Right ventricle myocardium inferior (tissue), 1 donor: ENCODE measurements at places on chromosomes 3 and 15. TPM values are rescaled to one million over a fixed set of nuclear protein-coding genes. Genes with fewer than 3 reads are reported as not detected.
A peak's percentile ranks its signal among the peaks of the same experiment; 100 is the strongest.

- DNase-seq, result no peak
Observed at GRCh38 chr15:40438712-40439111, 2.0 kb upstream of the BAHD1 start.

DNA sequence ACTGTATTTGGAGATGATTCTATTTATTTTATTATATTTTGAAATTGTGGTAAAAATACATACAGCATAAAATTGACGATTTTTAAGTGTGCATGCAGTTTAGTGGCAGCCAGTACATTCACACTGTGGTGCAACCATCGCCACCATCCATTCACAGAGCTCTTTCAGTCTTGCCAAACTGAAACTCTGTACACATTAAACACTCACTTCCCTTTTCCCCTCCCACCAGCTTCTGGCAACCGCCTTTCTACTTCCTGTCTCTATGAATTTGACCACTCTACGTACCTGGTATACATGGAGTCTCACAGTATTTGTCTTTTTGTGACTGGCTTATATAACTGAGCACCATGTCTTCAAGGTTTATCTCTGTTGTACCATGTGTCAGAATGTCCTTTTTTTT, 303.3 kb upstream of the ATP10A start:
- DNase-seq, result no peak

DNA sequence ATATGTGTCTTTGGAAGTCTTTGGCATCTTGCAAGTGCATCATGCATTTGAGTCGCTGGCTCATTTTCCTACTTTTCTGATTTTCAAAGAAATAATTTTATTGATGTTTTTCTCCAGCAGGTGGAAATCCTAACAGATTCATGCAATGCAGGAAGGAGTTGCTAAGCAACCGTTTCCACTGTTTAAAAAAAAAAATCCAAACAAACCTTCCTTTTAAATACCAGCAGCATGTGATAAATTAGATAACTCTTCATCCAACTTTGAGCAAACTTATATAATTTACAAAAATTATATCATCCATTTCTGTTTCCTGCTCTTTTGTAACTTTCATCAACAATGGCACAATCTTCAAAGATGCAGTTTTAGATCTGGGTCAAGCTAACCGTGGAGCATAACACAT, 364.1 kb downstream of the MFSD1 start:
- no peak for DNase-seq

DNA sequence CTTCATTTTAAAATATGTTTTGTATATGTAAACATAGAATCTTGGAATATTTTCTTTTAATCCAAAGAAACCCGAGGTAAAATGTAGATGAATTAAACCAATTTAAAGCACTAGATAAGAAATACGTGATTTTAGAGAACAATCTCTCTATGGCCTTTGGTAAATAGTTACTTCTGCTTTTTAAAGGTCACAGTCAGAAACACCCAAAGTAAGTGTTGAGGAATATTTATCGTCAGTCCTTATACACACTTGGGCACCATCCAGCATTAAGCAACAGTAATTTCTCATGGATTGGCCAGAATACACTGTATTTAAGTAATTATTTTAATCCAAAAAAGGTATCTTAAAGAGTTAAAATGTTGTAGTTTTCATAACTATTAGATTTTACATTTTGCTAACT, 713.2 kb downstream of the NLGN1 start:
- DNase-seq, result no peak

DNA sequence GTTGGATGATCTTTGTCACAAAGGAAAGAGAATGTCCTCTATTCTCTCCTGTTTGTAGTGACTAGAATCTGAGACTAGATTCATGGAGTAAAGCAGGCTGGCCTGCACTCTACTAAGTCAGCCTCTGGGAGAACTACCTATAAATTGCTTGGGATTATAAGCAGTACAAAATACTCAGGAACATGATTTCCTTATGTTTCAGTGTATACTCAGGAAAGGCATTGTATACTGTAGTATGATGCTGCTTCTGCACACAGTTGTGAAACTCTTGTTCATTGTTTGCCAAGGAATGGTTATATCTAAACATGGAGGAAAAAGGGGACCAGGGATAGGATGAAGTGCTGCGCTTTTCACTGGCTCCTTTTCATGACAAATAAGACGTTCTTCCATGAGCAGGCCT, 49.2 kb downstream of the OXSR1 start:
- DNase-seq, result no peak

DNA sequence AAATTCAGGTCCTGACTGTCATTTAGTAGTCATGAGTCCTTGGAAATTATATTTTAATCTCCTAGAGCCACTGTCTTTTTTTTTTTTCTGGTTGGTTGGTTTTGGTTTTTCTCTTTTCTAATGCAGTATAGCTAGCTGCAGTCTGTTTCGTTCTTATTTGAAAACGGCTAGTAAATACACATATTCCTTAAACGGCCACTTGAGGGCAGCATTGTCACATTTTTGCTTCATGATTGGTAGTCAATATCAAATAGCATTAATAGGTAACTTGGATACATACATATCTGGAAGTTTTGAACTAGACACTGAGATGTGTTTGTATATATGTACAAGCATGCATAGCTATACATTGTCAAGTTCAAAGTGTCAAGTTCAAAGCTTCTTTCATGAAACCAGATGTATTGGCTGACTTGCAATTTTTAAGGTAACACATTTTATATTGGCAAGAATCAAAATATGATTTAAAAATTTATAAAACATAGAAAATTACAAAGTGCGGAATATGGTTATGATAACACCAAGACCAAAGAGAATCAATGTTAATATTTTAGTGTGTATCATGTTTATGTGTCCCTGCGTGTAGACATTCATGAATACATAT, 22.5 kb downstream of the GABRA5 start:
- no peak for DNase-seq

GRCh38 chr3:154227531-154227930, 96.8 kb downstream of the DHX36 start:
- DNase-seq, result no peak

DNA sequence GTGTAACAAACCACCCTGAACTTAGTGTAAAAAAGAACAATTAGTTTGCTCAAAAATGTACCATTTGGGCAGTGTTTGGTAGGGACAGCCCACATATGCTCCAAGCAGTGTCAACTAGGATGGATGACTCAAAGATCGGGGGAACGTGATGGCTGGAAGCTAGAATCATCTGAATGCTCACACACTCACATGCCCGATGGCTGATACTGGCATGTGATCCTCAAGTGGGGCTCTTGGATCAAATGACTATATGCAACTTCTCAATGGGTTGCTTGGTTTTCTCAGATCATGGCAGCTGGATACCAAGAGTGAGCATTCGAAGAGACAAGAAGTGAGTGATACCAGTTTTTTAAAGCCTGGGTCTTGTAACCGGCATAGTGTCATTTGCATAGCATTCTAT, 335.9 kb upstream of the KCNMB2 start:
- DNase-seq, result no peak

- peak; percentile 94 for DNase-seq
Observed at GRCh38 chr15:90059208-90059985, 42.9 kb downstream of the IDH2 start.

DNA sequence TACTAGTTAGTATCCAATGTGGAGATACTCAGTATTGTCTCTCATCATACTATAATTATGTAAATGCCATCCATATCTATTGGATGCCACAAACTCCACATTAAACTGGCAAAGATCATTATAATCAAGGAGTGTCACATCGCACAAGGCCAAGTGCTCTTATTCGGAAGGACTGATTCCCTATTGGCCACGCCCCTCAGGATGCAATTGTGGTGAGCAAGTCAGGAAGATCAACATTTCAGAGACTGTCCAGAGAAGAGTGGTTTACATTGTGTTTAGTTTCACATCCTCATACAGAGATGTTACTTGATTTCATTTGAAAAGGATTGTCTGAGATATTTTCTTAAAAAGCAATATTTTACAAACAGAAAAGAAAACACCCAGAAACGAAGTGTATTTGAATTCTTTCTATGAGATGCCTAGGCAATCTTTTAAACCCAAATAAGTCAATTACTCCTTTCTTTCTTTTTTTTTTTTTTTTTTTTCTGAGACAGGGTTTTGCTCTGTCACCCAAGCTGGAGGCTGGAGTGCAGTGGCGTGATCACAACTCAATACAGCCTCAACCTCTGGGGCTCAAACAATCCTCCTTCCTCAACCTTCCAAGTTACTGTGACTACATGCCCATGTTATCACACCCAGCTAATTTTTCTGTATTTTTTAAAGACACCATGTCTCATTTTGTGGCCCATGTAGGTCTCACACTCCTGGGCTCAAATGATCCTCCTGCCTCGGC, 369.1 kb downstream of the RBMS3 start:
- DNase-seq, result peak; percentile 46

DNA sequence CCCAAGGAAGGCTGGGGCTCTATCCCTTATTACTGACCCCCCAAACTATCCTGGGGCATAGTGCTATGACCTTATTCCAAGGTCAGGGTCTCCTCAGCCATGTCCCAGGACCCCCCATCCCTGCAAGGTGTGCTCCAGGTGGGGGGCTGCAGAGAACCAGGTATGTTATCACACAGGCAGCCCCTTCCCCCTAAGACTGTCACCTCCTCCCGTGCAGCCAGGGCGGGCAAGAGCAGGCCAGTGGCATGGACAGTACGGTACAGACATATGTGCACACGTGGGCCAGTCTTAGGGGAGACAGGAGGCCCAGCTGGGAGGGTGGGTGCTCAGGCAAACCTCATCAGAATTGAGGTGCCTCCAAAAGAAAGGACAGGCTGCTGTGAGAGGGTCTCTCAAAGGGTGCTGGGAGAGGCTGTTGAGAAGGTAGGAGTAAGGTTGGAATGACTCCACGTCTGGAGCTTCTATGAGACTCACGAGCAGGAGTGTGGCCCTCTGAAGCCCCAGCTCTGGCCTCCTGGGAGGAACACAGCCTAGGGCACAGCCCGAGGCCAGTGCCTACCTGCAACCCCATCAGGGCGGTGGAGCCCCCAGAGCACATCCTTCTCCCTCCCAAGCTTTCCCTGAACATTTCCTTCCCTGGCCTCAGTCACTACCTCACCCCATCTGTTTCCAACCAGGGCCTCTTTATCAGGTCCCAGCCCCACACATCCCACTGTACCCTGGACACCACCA, 1.7 kb upstream of the COL7A1 start:
- peak; percentile 40 for DNase-seq

- no peak for DNase-seq
Observed at GRCh38 chr3:166388321-166388720, 551.1 kb upstream of the BCHE start.

- DNase-seq, result no peak
Observed at GRCh38 chr3:129585949-129586657, 20.4 kb downstream of the PLXND1 start.

GRCh38 chr3:15629860-15630597, 28.5 kb downstream of the BTD start:
- no peak for DNase-seq

- DNase-seq, result no peak
Observed at GRCh38 chr15:33440900-33441299, 130.1 kb downstream of the RYR3 start.

DNA sequence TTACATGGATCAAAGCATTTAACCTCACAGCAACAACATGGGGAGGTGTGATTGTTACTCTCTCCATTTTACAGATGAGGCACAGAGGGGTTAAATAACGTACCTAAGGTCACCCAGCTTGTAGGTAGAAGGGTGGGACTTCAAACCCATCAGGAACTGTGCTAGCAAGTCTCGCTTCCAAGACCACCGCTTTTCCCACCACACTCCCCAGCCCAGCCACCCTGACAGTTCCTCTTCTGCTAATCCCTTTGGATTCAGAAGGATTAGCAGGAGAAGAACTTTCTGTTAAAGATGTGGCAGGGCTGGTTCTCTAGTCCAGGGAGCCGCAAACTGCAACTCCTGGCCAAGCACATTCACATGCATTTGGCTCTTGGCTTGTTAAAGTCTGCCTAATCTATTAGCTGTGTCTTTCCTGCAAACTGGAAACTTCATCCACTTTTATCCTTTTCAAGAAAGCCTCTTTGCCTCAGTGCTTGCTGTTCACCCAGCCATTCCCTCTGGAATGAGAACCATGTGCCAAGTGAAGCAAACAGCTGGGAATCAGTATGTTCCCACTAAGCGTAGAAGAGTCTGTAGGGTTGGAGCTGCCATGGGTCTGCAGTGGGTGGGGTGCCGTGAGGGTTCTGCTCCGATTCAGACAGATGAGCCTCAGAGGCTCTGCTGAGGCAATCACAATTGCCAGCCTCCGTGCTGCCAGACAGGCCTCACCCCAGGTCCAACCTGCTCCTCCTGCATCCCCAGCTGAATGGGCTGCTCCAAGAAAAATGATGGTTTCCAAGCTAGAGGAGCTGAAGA, 44.6 kb downstream of the POMGNT2 start:
- DNase-seq, result no peak

DNA sequence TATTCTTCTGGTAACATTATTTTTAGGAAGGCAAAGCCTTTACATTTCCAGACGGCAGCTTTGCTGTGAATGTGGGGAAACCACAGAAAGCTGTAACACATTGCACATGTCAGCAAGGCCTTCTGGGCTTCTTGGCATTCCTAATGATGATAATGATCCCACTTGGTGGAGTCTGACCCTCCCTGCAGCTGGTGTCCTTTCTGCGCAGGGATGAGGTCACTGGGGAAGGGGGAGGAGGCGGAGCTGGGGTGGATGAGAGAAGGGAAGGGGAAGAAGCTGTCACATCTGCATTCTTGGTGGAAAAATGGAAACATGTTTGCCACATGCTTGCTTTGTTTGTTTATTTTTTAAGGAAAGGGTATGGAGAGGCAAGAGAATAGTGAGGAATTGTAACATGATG, 68.6 kb downstream of the FILIP1L start:
- DNase-seq, result peak; percentile 84

- DNase-seq, result no peak
Observed at GRCh38 chr3:7867587-7867986, 634.0 kb upstream of the LMCD1 start.

GRCh38 chr3:123432832-123433523, 15.9 kb downstream of the ADCY5 start:
- DNase-seq, result no peak

GRCh38 chr3:162052636-162053035, 556.0 kb downstream of the OTOL1 start:
- DNase-seq, result no peak

The SPATA12 gene
- total RNA-seq, result not detected

The LRRK1 gene
- total RNA-seq, result 2.7 TPM

The GMNC gene
- 4.4 TPM for total RNA-seq

The TEX55 gene
- total RNA-seq, result not detected

The RAB6B gene
- 58.8 TPM for total RNA-seq

The CILP gene
- total RNA-seq, result 15.7 TPM

The GOLGB1 gene
- total RNA-seq, result 47.5 TPM

The WDR93 gene
- not detected for total RNA-seq

The EXD1 gene
- not detected for total RNA-seq
